Skeletal muscle cell (primary cell): ENCODE measurements at places on chromosomes 16 and 17.

DNA sequence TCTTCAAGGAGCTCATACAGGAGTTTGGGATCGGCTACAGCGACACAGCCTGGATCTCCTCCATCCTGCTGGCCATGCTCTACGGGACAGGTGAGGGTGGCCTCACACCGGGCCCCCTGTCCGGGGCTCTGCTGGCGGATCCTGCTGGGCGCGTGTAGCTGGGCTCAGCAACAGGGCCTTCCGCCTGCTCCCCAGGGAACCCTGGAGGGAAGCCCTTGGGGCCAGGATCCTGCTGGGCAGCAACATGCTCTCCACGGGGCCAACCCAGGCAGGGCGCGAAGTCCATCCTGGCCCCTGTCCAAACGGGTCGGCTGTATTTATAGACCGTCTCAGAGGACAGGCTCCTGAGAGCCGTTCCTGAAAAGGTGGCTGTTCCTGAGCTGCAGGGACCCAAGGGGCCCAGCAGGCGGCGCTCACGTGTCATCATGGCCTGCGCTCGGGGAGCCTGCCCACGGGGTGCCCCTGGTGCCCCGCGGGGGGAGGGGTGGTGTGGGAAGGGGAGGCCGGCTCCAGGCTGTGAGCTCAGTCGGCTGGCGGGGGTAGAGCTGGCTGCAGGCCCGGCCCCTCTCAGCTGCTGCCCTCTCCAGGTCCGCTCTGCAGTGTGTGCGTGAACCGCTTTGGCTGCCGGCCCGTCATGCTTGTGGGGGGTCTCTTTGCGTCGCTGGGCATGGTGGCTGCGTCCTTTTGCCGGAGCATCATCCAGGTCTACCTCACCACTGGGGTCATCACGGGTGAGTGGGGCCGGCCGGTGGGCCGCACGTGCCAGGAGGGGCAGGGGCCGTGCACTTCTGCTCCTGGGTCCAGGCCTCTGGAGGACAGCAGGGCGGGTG lies 7.5 kb downstream of the SLC16A3 start:
- no peak for DNase-seq

- DNase-seq: peak; percentile 9
These were observed 18.5 kb downstream of the TOP2A start for GRCh38 chr17:40399185-40399584.

DNA sequence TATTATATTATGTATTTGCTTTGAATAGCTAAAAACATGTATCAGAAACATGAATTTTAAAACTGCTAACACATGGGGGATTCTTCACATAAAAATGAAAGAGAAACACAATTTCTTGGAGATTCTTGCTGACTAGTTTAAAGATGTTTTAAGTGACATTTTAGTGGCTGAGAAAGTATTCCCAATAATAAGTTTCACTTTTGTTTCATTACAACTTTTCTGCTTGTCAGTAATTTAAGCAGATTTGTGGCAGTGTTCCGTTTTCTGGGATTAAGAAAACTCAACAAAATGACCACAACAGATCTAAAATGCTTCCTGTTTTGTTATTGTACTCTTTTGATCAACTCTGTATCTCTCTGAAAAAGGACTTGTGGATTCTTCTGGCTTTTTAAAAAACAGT lies 75.9 kb downstream of the NLK start:
- no peak for DNase-seq

- DNase-seq: peak; percentile 93
These were observed 426.0 kb upstream of the CDH11 start for GRCh38 chr16:65547772-65548446.

GRCh38 chr16:2519711-2520080 lies 475 bp upstream of the AMDHD2 start:
- no peak for DNase-seq

DNA sequence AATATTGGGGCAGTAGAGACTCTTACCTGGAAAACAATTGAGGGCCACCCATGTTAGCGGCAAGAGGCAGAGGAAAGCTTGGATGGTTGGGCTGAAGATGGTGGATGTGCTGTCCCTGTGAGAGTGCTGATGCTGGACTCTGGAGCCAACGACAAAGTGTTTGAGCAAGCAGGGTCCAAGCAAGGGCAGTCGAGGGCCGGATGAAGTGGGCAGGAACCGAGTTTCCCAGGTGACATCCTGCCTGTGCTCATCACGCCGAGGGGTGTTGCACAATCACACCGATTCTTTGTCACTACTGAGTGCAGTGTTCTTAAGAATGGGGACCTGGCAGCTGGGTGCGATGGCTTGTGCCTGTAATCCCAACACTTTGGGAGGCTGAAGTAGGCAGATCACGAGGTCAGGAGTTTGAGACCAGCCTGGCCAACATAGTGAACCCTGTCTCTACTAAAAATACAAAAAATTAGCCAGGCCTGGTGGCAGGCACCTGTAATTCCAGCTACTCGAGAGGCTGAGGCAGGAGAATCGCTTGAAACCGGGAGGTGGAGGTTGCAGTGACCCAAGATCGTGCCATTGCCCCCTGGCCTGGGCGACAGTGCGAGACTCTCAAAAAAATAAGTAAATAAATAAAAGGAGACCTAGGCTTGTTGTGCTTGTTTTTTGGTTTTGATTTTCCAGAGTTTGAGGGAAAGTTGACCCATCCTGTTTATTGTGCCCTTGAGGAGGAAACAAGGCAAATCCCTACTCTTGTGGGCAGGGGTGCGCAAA lies 6.1 kb downstream of the PYCARD start:
- DNase-seq: no peak

GRCh38 chr17:59827721-59828477 lies 64.8 kb downstream of the TUBD1 start:
- DNase-seq: no peak

DNA sequence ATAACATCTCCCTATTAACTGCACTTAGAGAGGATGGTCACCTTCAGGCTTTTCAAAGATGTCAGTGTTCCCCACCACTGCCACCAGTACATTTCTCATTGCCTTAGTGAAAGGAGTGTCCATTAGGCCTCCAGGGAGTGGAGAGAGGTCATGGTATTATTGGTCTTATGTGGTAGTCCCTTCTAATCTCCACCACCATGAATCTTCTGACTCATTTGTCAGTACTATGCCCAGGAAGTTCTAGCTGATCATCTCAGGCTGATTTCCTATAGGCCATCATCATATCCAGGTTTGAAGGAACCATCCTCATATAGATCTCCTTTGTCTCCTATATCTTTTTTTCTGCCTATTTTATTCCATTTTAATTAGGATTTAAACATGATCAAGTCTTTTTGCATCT lies 221.5 kb downstream of the CYB561 start:
- no peak for DNase-seq

GRCh38 chr16:80463751-80464495 lies 76.9 kb upstream of the DYNLRB2 start:
- DNase-seq: no peak

DNA sequence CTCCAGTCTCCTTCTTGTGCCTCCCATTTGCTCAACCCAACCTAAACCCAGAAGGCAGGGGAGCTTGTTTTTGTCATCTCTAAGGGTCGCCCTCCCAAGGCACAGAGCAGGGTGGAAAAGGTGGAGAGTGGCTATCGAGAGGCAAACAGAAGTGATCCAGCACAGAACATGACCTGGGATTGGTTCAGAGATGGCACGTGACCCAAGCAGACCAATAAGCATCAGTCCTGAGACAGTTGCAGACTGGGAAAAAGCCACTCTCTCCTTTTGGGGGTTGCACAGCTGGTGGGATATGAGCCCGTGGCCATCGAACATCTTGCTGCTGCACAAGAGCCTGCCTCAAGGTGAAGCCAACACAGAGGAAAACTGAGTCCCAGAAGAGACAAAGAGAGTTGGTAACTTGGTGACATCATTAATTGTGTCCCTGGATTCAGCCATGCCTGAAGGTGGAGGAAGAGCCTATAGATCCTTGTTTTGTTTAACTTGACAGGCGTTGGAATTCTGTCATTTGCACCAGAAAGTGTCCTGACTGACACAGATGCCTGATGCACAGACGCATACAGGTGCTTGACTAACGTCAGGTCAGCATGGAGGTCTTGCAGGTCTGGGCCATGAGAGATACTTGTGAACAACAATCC lies 28.2 kb upstream of the CSNK2A2 start:
- no peak for DNase-seq

DNA sequence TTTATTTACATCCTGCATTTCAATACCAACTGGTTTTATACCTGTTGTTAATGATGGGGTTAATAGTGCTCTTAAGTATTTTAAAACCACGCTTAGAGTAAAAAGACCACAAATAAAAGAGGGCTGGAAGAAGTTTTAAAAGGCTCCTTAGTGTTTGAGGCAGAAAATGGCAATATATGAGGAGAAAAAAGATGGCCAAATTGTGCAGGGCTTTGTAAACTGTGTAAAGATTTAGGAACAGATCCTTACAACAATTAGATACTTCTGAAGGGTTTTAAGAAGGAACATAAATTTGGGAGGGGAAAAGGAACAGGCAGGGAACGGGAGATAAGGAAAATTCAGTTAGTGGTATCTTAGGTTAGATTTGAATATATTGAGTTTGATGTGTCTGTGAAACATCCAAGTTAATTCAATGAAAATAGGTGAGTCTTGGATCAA lies 12.7 kb downstream of the CDC27 start:
- DNase-seq: no peak

GRCh38 chr17:57940231-57940630 lies 15.0 kb downstream of the CUEDC1 start:
- no peak for DNase-seq

GRCh38 chr17:35870906-35871819 lies 2.5 kb upstream of the HEATR9 start:
- no peak for DNase-seq

GRCh38 chr17:4548061-4548461 lies 7.1 kb downstream of the MYBBP1A start:
- no peak for DNase-seq
